Activated CD8-positive, alpha-beta memory T cell treated with anti-CD3 and anti-CD28 coated beads, Interleukin-2, amount 10 ng/mL, durations not matched to agents 7 days and 5 days (primary cell): ENCODE measurements at places on chromosomes 13 and 19.

- DNase-seq: no peak
Measured at GRCh38 chr19:44848036-44848811, 2.1 kb downstream of the NECTIN2 start.

DNA sequence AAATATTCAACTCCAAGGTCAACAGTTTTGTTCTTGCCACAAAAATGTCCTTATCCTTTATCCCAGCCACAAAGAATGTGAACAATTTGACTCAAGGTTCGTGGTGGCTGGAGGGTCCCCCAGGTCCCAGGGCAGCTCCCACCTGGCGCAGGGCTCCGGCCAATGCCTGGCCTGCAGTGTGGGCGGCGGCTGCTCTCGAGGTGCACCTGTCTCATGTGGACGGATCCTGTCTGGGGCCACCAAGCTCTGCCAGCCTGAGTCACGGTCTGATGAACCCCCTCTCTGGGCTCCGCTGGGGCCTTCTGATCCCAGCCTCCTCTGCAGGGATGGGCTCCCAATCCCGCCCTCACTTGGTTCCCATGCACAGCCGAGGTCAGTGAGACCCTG lies 49.4 kb downstream of the GAS6 start:
- DNase-seq: no peak

GRCh38 chr13:113968463-113969310 lies 5.2 kb downstream of the C13orf46 start:
- DNase-seq: no peak

DNA sequence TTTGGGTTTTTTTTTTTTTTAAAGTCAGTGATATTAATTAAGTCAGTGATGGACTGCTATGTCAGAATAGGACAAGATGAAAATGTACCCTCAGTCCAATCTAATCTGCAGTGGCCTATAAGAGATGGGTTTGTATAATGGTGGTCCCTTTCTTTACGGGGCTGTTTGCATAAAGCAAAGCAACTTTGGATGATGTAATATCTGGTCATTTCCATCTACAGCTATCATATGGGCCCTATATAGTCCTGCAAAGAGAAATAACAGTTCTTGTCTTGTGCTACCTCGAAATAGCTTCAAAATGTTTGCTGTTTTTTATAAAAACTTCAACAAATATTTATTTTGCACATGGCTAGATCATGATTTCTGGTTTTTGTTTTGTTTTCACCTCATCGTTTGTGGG lies 20.2 kb upstream of the POMP start:
- no peak for DNase-seq

GRCh38 chr19:8866344-8866743 lies 34.2 kb downstream of the MBD3L1 start:
- DNase-seq: no peak

- DNase-seq: no peak
Measured at GRCh38 chr13:90105849-90106496, 1241.5 kb upstream of the MIR17HG start.

GRCh38 chr13:34863360-34864135 lies 78.5 kb upstream of the NBEA start:
- DNase-seq: no peak

DNA sequence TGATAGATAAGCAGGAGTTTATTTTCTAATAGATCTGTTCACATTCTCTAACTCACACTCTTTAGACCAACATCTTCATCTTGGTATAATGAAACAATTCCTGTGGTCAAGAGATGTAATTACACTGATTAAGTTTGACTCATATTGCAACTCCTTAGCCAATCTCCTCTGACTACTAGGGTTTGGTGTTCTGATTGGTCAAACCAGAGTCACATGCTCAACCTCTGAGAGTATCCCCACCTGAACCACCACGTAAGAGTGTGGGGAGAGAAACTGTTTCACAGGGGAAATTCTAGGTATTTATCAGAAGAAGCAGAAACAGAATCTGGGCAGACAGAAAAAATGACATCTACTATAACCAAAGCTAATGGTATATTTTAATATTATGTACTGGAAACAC lies 42.4 kb downstream of the UQCRFS1 start:
- no peak for DNase-seq

GRCh38 chr19:43662487-43662886 lies 7.5 kb downstream of the PLAUR start:
- DNase-seq: no peak

DNA sequence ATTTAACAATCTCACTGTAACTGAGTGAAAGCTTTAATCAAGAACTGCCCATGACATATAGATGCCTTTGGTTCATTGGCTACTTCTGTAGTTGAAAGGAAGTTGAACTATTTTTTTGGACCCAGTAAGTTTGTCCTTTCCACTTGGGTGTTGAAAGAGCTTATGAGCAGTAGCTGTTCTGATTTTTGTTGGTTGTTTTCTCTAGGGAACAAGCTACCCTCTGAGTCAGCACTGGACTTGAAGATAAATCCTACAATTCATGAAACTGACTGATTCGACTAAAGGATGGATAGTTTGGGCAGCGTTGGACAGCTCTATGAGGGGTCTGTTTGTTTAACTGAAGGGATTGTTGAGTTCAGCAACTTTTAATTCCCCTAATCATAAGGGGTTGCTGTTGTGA lies 101.0 kb downstream of the PAN3 start:
- DNase-seq: no peak

DNA sequence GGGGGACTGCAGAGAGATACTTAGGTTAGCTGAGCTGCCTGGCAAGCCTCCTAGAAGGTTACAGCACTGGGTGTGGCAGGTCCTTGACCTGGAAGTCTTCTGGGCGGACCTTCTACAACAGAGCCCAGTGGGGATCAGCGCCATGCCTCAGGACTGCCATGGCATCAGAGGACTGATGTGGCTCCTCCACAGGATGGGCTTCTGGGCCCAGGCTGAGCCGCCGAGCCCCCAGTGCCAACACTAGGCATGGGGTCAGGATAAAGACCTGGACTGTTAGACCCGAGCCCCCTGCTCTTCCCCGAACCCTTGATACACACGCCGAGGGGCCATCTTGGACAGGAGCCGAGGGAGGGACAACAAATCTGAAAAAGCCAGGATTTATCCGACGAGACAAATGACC lies 64.0 kb upstream of the SOX21 start:
- no peak for DNase-seq

GRCh38 chr13:75760131-75761021 lies 124.2 kb downstream of the LMO7 start:
- DNase-seq: no peak

DNA sequence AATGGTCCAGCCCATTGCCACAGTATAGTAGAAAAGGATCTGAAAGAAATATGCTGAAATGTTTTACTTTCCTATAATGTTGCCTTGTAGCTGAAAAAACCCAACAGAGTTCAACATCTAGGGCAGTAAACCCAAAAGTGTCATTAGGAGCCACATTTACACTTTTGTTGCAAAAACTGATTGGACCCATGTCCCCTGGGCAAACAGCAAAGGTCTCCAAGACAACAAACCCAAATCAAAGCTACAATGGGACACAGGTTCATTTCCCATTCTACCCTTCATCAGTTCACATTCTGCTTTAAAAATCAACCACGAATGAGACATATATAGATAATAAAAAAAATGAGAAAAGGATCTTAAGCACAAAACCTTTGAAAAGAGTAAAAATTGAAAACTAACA lies 744.8 kb downstream of the PCDH17 start:
- DNase-seq: no peak

DNA sequence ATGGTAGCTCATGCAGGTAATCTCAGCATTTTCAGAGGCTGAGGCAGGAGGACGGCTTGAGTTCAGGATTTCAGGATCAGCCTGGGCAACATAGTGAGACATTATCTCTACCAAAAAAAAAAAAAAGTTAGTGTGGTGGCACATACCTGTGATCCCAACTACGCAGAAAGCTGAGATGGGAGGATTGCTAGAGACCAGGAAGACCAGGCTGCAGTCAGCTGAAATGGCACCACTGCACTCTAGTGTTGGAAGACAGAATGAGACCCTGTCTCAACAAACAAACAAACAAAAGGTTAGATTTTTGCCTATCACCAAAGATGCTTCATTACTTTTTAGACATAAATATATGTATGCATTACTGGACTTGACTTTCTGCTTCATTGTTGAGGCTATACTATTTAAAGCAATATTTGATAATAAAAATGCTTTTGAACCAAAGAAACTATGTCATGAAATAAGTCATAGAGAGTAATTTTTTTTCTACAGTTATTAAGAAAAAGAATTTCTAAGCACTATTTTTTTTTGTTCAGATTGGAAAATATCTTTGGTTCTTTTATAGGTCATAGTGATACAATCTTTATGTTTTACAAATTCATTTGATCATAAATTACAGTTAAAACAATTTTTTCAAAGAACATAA lies 1180.1 kb upstream of the ATXN8OS start:
- DNase-seq: no peak

- no peak for DNase-seq
Measured at GRCh38 chr13:38617936-38618335, 68.9 kb upstream of the FREM2 start.

DNA sequence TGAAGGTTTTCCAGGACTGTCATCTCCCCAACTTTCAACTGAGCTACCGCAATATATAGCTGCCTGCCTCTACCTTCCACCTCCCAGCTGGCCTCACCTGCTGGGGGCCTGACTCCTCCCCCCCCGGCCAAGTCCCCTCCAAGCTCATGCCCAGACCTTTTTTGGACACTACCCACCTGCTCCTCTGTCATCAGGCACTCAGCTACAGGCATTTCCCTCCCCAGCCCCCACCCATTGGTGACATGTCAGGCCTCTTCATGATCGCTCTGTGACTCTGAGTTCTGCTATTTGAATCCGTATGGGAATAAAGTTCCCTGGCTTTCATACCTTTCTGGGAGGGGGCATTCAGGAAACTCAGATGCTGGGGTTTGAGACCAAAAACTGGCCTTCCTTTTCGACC lies 1.8 kb downstream of the PRKACA start:
- DNase-seq: no peak

DNA sequence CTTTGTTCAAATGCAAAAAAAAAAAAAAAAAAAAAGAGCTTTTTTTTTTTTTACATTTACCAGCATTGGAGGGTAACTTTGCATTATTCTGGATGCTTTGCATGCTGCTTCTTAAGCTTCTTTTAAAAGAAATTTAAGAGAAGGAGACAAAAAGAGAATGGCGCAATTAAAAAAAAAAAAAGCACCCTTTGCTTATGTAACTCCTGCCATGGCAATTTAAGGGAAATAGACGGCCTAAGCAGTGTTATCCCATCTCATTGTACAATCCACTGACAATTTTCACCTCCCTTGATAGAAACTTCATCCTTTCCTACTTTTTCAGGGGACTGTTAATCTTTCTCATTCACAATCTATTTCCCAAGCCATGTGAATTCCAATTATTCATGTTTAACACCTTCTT lies 129.8 kb downstream of the KCTD12 start:
- no peak for DNase-seq

DNA sequence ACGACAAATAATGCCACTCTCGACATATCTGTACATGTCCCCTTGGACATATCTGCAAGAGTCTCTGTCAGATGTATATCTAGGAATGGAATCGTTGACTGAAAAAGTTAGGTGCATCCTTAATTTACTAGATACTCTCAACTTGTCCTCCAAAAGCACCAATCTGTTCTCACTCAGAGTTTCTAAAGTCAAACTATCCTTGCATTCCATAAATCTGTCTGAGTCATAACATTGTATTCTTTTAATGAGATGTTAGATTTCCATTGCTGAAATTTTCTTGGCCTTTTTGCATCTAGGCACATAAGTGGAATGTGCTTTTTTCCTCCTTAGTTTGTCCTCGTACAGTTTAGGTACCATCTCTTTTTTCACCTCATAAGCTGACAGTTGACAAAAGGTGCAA lies 139.8 kb downstream of the PTPRS start:
- DNase-seq: no peak

- DNase-seq: no peak
Measured at GRCh38 chr19:4124638-4125037, 716 bp upstream of the MAP2K2 start.

DNA sequence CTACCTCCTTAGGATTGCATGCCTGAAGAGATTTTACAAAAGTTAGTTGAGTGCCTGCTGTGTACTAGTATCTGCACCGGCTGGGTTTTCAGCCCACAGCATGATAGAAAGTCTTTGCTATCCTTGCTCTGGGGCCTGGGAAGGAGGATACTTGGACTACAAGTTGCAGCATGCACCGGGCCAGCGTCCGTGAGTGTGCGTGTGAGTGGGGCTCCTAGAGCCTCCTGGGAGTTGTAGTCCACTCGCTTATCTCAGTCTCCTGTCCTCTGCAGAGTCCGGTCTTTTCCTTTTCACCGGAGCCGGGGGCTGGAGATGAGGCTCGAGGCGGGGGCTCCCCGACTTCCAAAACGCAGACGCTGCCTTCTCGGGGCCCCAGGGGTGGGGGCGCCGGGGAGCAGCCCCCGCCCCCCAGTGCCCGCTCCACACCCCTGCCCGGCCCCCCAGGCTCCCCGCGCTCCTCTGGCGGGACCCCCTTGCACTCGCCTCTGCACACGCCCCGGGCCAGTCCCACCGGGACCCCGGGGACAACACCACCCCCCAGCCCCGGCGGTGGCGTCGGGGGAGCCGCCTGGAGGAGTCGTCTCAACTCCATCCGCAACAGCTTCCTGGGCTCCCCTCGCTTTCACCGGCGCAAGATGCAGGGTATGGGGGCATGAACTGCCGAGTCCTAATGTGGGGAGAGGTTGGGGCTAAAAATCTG lies 20.6 kb downstream of the BRSK1 start:
- peak; percentile 65 for DNase-seq

- no peak for DNase-seq
Measured at GRCh38 chr13:76016799-76017400, 380.8 kb downstream of the LMO7 start.

GRCh38 chr13:101416181-101417042 lies at the start of gene NALCN:
Gene NALCN (minus strand): TSS chr13:101416508. CDS start chr13:101399126, 17,382 bp downstream.
- no peak for DNase-seq

DNA sequence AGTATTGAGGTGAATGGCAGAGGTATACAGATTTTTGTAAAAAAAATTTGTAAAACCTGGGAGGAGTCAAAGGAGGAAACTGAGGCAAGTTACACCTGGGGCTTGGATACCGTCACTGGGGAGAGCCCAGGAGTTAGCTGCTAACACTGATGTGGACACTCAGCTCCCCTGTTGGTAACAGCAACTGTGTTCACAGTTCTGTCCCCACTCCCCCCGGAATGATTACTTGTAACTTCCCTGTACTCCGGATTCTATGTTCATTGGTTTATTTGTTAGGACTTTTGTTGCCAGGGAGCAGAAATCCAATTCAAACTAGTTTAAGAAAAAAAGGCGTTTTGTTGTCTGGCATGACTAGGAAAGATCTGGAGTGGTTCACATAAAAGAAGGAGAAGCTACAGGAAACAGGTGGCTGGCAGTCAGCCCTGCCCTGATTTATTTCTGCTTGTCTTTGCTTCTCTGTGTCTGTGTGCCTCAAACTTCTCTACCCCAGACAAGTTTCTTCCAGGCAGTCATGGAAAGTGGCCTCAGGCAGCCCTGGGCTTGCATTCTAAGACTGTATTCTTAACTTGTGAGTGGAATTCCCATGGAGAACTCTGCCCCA lies 2.3 kb upstream of the GPR12 start:
- DNase-seq: no peak

- no peak for DNase-seq
Measured at GRCh38 chr13:33369073-33369472, 83.5 kb upstream of the STARD13 start.
